ENCODE measurements at places on chromosomes 12 and 14.

DNA sequence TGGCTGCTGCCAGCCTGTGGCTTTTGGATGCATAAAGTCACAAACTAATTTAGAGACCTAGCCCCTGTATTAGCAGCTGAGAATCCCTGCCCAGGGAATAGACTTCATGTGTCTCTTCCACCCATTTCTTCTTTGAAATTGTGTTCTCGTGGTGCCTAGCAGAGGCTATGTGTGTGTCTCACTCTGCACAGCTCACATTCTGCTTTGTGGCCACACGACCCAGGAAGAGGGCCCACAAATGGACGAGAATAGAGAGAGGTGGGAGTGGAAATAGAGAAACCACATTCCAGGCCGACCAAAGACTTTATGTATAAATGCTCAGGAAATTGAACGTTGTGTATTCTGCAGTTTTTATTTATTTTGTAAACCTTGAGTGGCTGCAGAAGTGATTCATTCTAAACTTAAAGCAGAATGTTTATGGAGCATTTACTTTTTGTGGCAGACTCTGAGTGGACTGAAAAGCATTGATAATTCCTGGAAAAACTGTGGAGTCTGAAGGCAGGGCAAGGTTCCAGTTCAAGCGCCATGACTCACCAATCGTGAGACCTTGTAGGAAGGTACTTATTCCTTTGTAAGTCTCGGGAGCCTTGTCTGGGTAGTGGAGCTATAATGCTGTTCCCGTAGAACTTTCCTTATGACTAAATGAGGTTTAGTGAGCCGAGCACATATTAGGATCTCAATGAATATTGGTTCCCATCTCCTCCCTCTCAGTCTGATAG lies 9.1 kb downstream of the B4GALNT3 start:
- DNase-seq: no peak

DNA sequence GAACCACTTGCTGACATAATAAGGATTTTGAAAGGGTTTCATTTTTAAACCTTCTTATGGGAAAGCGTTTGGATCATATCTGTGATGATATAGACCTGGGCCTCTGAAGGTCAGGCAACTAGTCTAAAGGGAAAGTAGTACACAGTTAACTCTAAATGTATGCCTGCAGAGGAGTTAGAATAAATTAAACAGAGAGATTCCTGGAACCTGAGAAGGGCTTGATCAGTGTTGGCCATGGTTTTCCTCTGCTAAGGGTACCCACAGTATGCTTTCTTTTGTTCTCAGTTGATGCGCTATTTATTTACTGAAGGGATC lies 14.4 kb upstream of the POLR3B start:
- no peak for DNase-seq

DNA sequence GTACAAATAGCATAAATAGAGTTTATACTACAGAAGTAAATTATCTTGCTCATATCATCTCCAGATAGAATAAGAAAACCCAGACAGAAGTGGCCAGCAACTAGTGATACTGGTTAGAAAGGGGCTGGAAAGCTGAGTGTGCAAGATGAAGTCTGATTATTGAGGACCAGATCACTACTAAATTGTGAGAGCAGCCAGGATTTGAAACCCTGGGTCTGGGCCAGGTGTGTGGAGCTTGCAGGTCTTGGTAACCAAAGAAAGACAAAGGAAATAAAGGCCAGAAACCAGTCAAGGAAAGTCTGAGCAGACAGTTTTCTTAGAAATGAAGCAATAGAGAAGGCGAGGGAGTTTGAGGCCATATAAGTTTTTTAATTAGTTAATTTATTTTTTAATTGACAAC lies 611.8 kb downstream of the ETNK1 start:
- DNase-seq: no peak

- DNase-seq: no peak
Measured at GRCh38 chr14:64693810-64694165, 10.4 kb upstream of the PLEKHG3 start.

DNA sequence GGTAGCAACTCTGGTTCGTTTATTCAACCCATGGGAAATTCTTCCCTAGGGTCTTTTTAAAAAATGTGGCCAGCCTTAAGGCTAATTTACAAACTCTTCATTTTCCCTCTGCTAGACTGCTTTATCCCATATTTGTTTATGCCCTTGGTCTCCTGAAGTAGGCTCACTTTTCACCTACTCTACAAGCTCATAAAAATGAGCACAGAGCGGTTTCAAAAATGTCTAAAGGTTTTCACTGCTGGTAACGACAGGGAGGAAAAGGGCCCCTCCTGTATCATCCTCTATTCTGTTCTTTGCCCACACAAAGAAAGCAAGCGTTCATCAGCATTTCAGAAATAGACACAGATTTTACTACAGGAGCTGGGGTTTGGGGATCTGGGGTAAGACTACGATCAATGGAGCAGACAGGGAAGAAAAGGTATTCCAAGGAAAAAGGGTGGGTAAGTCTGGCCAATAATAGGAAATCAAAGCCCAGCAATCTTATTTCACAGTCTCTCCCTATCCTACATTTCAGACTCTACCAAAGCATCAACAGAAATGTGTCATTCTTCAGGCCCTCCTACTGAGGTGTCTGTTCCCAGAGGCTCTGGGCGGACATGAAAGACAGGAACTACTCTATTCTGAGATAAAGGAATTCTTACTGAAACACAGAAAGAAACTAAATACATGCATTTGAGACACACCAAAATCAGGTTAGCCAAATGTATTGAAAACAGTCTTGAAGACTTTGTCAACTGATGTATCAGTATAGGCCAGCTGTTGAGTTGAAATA lies 86.4 kb downstream of the SPPL3 start:
- no peak for DNase-seq

- DNase-seq: no peak
Measured at GRCh38 chr12:3554371-3555115, 63.5 kb downstream of the PRMT8 start.

DNA sequence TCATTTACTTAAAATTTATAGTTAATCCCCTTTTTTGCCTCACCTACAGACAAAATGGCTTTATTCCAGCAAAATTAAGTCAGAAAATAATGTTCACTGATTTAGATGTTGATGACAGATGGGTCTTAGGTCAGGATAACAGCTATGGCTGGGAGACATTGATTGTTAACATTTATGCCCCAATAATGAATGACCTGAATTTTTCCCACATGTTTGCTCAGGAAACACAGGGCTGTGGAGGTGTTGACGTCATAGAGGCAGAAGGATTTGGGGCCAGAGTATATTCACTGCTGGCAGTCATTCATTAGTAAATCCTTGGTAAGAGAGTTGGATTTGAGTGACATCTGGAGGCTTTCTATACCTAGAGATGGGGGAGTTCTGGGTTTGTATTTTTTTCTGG lies 121.3 kb downstream of the PDE3A start:
- no peak for DNase-seq
